ENCODE measurements at places on chromosomes 2 and 18. TPM values are rescaled to one million over a fixed set of nuclear protein-coding genes. Genes with fewer than 3 reads are reported as not detected.

- no peaks in the 10 kb centered on the region for H3K27me3 ChIP-seq
- no peak for DNase-seq
- no peak overlapping the region for H3K27ac ChIP-seq
- peak overlapping the region; percentile 45 for H3K4me3 ChIP-seq
Observed at GRCh38 chr2:3302751-3303582, 74.7 kb downstream of the EIPR1 start.

- peaks cover 14% of the 10 kb centered on the region for H3K4me1 ChIP-seq
- H3K36me3 ChIP-seq: peaks cover 21% of the 10 kb centered on the region
- no peaks in the 10 kb centered on the region for H3K27me3 ChIP-seq
- peak overlapping the region; percentile 83 for H3K4me3 ChIP-seq
Observed at GRCh38 chr18:5294457-5295230, 882 bp downstream of the ZBTB14 start.

GRCh38 chr2:222322236-222322635 lies 23.4 kb upstream of the PAX3 start:
- H3K4me3 ChIP-seq: no peak overlapping the region
- no peak for DNase-seq
- H3K27ac ChIP-seq: no peak overlapping the region
- peaks cover 12% of the 10 kb centered on the region for H3K4me1 ChIP-seq
- peaks cover 18% of the 10 kb centered on the region for H3K27me3 ChIP-seq

- H3K4me3 ChIP-seq: no peak overlapping the region
- H3K27ac ChIP-seq: no peak overlapping the region
- no peaks in the 10 kb centered on the region for H3K36me3 ChIP-seq
- no peaks in the 10 kb centered on the region for H3K27me3 ChIP-seq
- H3K4me1 ChIP-seq: no peaks in the 10 kb centered on the region
Observed at GRCh38 chr2:150789376-150789905, 302.0 kb upstream of the RND3 start.

DNA sequence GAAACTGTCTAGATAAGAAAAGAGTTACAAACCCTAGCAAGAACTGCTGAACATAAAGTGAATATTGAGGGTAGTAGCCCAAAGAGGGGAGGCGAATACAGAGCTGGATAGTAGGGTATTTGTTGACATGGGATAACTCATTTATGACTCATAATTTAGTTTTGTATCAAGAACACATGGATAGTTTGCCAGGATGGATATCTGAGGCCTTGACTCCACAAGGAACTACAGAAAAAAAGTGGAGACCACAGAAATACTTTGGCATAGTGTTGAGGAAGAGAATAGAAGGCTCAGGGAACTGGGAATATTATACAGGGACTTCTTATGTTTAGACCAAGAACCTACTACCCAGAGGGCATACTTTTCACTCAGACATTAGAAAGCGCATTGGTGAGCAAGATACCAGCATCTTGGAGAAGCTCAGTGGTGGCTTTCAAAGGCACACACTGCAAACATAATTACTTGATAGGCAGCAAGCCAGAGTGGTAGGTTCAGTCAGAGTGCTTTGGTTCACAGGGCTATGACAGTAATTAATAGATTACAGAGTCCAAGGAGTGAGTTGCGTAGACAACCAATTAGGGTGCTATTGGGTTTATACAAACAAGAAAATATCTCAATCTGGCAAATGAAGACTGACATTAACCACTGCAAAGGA lies 51.9 kb upstream of the ZBTB7C start:
- H3K36me3 ChIP-seq: no peaks in the 10 kb centered on the region
- no peaks in the 10 kb centered on the region for H3K27me3 ChIP-seq
- H3K4me1 ChIP-seq: no peaks in the 10 kb centered on the region
- no peak for DNase-seq
- H3K27ac ChIP-seq: no peak overlapping the region

DNA sequence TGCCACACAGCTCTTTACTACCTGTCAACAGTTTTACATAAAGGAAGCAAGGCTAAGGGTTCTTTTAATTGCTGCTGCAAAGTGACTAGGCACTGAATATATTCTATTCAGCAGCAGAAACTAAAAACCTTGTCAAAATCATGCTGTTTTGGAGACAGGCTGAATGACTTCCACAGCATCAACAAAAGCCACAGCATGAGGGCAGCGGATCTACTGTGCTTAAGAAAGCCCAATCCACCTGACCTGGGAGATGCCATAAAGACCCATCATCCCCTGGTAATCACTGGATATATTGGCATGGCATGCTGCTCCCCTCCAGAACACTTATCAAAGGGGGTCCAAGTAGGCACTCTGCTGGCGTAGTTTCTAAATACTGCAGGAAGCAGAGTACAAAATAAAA lies 715.1 kb upstream of the SLC8A1 start:
- no peaks in the 10 kb centered on the region for H3K27me3 ChIP-seq
- H3K36me3 ChIP-seq: no peaks in the 10 kb centered on the region
- DNase-seq: no peak
- H3K4me1 ChIP-seq: no peaks in the 10 kb centered on the region

DNA sequence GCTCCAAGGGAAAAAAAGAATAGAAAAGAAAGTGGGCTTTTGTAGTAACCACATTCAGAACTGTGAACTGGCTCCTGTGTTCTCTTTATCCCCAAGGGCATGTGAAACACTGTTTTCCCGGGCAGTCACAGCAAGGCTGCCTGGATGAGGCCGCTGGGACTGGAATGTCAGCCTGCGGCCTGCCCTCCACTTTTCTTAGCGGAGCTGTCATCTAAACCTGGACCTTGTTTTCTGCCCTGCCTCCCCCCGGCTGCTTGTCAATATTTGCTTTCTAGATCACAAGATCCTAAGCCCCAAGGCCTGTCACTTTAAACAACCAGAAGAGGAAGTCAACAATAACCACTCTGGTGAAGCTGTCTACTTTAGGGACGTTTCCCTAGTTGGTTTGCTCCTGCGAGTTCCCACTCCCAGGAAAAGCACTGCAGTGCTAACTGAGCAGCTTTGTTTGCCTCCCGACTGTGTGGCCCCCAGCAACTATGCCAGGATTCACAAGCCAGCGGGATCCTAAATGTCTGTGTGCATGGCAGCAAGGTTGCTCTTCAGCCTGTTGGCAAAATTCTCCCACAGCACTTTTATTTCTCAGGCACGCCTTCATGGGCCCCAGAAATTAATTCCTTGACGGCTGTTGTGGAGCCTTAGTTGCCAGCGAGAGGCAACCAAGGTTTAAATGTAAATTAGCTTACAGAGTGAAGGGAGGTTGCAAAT lies 30.6 kb downstream of the SOWAHC start:
- peak; percentile 71 for DNase-seq
- H3K27ac ChIP-seq: peak overlapping the region; percentile 88

GRCh38 chr18:48872234-48873145 lies 78.3 kb downstream of the SMAD7 start:
- H3K4me3 ChIP-seq: no peak overlapping the region
- no peaks in the 10 kb centered on the region for H3K36me3 ChIP-seq
- H3K27me3 ChIP-seq: no peaks in the 10 kb centered on the region
- peaks cover 39% of the 10 kb centered on the region for H3K4me1 ChIP-seq
- peak overlapping the region; percentile 84 for H3K27ac ChIP-seq

DNA sequence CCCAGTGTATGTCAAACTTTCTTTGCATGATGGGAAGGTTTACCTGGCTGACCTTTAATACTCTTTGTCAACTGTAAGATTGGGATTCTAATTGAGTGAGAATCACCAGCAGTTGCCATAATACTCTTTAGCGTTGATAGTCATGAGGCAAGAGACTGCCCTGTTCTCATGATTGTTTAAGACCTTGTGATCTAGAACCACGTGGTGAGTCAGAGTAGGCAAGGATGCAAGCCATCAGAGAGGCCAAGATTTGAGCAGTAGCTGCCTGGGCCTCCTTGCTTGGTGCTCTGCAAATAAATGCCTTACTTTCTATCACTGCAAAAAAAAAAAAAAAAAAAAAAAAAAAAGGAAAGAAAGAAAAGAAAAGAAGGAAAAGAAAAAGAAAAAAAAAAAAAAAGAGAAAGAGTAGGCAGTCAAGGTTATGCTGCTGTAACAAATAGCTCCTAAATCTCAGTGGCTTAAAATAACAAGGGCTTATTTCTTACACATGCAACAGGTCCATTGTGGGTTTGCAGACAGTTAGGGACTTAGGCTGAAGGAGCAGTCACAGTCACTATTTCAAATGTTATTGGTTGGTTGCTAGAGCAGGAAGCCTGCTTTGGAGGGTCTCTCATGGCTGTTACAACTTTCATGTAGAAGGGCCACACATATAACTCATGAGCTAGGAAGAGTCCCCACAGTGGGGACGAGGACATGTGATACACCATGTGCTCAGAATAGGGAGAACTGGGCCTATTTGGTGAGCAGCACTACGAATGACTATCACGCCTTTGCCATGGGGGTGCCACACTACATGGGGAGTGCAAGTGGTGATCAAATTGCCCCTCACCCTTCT lies 21.7 kb downstream of the IL1R2 start:
- no peaks in the 10 kb centered on the region for H3K36me3 ChIP-seq
- no peaks in the 10 kb centered on the region for H3K27me3 ChIP-seq
- no peak overlapping the region for H3K27ac ChIP-seq
- H3K4me3 ChIP-seq: no peak overlapping the region

- H3K4me1 ChIP-seq: no peaks in the 10 kb centered on the region
- no peak for DNase-seq
- peak overlapping the region; percentile 99 for H3K4me3 ChIP-seq
- H3K27me3 ChIP-seq: no peaks in the 10 kb centered on the region
- H3K27ac ChIP-seq: peak overlapping the region; percentile 92
Observed at GRCh38 chr2:69742322-69742952, 503 bp downstream of the ANXA4 start.

- no peak overlapping the region for H3K27ac ChIP-seq
- no peaks in the 10 kb centered on the region for H3K36me3 ChIP-seq
- no peak for DNase-seq
- no peaks in the 10 kb centered on the region for H3K27me3 ChIP-seq
- H3K4me1 ChIP-seq: no peaks in the 10 kb centered on the region
Observed at GRCh38 chr2:35410431-35411061, 945.0 kb upstream of the CRIM1 start.

The PTH2R gene
- not detected for total RNA-seq

The SLC40A1 gene
- 40.8 TPM for total RNA-seq

The VPS54 gene
- 4.6 TPM for total RNA-seq

The MFF gene
- 65.9 TPM for total RNA-seq

Data from ascending aorta (tissue), 2 donors.